ENCODE measurements at places on chromosomes 7 and 10. TPM values are rescaled to one million over a fixed set of nuclear protein-coding genes. Genes with fewer than 3 reads are reported as not detected.

GRCh38 chr7:124411796-124412195, 353.8 kb downstream of the GPR37 start:
- no peak for DNase-seq

- DNase-seq, result no peak
Observed at GRCh38 chr10:60098677-60099601, 192.6 kb upstream of the CCDC6 start.

GRCh38 chr7:17134786-17135185, 163.7 kb upstream of the AHR start:
- no peak for DNase-seq

Gene AKR1D1
- not detected for total RNA-seq

Gene SYT15
- 1.7 TPM for total RNA-seq

Gene ASZ1
- total RNA-seq, result not detected

Gene HMX3
- not detected for total RNA-seq
